Inflammatory macrophage treated with lipopolysaccharide for 1 hour (primary cell): ENCODE measurements at places on chromosomes 13 and 19.

DNA sequence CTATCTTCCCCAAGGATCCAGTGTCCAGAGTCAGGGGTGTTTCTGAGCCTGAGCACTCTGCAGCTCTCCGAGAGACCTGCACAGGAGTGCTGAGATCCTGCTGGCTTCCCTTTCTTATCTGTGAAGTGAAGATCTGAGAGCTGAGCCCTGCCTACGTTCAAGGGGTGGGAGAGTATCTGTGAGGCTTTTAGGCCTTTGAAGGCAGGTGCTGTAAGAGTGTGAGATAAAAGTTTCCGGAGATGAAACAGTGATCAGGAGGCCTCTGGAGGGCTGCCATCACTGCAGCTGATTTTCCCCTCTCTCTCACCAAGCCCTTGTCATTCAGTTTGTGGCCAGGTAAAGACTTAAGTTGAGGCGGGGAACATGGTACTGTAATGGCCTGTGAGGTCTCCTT, 83.1 kb downstream of the AKAP11 start:
- DNase-seq: no peak

DNA sequence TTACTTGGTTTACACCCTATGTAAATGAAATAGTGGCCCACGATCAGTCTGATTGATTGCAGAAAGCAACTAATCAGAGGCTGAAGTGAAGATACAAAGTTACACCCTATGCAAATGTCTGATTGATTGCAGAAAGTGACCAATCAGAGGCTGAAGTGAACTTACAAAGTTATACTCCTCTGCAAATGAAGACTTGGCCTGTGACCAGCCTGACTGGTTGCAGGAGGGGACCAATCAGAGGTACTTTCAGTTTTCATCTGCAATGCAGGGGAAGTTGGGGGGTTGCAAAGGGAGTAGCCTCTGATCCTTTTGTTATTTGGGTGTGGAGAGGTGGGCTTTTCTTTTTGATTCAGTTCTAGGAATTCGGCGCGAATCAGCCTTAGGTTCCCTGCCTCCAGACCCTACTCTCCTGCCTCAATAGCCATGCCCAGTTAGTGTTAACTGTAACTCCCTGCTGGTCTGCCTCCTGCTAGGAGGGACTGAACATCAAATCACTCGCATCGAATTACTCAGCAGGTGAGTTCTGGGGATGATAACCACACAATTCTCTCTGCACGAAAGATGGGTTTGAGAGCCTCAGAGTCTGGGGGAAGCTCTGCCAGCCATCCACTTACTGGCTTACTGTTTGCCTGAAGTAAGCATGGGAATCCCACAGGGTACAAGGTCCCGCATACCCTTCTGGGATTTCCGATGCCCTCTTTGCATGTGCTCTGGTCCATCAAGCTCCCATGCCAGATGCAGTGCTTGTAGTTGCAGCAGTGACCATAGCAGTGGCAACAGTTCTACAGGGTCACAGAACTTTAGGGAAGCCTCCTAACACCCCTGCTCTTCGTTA, 7.5 kb downstream of the ARL11 start:
- DNase-seq: peak; percentile 79

- no peak for DNase-seq
These were observed 4.9 kb upstream of the OR7A17 start for GRCh38 chr19:14890643-14891379.

DNA sequence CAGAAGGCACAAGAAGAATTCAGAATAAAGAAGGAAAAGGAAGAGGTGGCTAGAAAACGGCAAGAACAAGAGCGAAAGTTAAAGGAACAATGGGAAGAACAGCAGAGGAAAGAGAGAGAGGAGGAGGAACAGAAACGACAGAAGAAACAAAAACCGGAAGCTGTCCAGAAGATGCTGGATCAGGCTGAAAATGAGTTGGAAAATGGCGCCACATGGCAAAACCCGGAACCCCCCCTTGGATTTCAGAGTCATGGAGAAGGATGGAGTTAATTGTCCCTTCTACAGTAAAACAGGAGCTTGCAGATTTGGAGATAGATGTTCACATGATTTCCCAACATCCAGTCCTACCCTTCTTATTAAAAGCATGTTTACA, 6.7 kb downstream of the CD209 start:
- no peak for DNase-seq

DNA sequence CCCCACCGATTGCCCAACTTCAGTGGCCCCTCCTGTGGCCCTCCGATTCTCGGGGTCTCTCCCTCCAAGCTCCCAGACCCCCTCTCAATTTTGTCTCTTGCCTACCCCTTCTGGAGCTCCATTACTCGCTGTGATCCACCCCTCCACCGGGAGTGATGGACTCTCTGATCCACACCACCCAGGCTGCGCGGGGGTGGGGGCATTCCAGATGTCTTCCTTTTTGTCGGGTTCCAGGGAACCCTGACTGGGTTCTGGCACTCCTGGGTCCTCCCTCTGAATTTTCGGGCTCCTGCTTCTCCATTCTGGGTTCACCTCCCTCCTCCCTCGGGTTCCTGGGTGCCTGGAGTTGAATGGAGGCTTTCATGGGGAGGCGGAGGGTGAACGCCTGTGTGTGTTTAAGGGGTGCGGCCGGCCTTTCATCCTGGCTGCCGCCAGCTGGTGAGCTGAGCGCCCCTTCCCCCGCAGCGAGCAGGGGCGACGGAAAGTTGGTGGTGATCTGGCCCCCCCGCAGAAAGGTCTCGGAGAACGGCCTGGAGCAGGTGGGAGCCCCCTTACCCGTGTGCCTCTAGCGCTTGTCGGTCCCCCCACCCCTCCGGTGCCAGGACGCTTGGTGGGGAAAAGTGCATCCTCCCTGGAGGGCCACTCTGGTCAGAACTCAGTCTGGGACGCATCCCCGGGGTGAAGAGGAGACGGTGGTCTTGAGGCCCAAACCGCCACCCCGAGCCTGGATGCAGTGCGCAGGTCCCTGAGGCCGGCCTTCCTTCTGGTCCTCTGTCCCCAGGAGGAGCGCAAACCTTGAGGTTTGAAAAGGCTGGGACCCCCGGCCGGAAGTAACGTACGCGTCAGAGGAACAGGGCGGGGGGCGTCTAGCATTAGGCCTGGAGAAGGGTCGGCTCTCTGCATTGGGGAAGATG, 1.6 kb downstream of the MISP3 start:
- DNase-seq: peak; percentile 28

DNA sequence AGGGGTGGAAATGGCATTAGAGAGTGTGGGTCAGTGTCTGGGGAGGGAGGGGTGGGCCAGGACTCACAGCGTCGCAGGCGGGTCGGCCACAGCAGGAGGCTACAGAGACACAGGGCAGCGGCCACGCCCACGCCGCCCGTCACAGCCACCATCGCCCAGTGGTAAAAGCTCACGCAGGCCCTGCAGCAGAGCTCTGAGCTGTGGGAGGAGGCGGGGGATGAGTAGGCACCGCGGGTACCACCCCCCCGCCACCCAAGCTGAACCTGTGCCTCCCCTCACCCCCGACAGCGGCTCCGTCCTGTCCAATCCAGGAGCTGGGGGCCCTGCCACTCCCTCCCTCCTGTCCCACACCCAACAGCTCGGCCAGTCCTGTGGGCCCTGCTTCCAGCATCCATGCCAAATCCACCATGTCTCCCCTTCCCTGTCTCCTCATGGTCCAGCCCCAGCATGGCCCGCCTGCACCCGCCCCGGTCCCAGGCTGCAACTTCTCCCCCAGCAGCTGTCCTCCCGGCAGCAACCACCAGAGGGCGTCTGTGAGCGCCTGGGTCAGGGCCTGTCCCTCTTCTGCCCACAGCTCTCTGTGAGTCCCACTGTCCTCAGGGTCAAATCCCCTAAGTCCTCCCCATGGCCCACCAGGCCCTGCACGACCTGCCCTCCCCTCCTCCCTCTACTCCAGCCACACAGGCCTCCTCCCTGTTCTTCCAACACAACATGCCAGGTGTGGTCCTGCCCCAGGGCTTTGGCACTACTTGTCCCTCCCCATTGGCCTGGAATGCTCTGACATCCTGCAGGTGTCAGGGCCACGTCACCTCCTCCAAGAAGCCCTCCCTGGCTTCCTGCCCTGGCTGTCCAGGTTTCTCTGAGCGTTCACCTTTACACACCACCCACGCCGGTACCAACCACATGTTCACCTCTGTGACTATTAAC, 6.0 kb downstream of the TEKTIP1 start:
- peak; percentile 91 for DNase-seq

DNA sequence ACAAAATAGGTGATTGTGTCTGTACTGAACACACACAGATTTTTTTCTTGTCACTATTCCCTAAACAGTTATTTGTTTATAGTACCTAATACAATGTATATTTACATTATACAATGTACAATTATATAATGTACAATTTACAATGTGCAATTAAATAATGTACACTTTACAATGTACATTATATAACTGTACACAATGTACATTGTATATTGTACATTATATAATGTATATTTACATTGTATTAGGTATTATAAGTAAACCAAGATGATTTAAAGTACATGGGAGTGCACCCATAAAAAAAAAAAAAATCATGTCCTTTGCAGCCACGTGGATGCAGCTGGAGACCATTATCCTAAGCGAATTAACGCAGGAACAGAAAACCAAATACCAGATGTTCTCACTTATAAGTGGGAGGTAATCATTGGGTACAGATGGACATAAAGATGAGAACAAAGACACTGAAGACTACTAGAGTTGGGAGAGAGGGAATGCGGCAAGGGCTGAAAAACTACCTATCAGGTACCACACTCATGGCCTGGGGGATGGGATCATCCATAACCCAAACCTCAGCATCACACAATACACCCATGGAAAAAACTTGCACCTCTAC, 68.1 kb downstream of the ABCC4 start:
- DNase-seq: no peak

DNA sequence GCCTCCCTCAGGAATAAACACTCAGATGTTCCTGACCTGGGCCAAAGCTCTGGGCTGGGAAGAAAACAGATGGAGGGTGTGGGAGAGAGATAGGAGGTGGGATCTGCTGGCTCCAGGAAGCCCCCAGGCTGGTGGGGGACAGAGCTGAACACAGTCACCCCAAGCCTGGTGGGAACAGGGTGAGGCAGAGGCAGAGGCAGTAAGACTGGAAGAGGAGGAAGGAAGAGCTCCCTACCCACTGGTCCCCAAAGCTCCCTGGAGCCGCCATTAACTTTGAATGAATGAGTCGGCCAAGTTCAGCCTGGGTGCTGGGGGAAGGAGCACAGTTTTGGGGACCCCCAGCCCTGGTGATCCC, 801 bp upstream of the KCNN1 start:
- no peak for DNase-seq

GRCh38 chr13:60158321-60158801, 5.4 kb downstream of the DIAPH3 start:
- DNase-seq: no peak

DNA sequence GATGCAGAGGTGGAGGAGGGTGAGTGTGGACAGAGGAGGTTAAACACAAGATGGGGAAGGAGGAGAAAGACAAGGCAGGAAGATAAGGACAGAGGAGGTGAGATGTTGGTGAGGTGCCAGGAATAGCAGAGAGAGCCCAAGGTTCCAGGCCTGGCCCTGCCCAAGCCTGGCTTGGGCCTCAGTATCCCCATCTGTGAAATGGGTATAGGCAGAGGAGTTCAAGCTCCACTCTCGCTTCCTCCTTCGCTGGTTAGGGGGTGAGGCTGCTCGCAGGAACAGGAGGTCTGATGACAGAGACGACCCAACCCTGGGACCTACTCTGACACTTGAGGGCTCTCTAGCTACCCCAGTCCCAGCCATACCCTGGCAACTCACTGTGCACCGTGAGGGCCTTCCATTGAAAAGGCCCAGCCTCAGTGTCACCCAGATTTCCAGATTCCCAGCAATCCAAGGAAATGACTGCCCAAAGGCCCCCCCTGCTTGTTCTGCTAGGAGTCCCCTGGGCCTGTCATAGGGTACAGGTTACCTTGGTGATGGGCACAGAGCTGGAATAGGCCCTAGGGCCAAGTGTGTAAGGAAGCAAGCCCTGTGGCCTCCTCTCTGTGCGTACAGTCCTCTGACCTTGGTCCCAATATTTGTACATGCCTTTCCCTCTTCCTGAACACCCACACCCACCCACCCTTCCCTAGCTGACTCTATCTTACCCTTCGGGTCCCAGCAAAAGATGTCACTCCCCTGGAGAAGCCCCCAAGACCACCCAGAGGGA, 8.6 kb upstream of the ANGPTL8 start:
- no peak for DNase-seq

GRCh38 chr13:33119022-33119781, 103.0 kb downstream of the KL start:
- DNase-seq: no peak

DNA sequence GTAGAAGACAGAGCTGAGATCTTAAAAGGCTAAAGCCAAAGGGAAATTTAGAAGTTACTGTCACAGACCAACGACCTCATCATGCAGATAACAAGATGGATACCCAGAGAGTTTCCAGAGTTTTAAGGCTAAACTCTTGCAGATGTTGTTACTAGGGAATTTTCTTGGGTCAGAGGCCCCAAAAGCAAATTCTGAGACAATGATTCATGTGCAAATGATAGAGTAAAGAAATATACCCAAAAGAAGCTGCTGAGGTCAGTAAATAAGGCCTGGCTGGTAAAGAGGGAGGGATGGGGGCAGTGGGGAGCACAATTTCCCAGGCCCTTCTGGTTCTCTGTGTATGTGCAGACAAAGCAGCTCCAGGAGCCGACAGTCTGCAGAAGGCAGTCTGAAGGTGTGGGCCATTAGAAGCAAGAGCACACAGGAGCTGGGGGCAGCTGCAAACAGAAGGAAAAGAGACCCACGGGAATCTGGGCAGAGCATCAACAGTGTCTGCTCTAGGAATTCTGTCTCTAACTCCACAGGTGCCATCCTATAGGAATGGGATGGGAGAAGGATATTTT, 330.8 kb downstream of the TBC1D4 start:
- no peak for DNase-seq

DNA sequence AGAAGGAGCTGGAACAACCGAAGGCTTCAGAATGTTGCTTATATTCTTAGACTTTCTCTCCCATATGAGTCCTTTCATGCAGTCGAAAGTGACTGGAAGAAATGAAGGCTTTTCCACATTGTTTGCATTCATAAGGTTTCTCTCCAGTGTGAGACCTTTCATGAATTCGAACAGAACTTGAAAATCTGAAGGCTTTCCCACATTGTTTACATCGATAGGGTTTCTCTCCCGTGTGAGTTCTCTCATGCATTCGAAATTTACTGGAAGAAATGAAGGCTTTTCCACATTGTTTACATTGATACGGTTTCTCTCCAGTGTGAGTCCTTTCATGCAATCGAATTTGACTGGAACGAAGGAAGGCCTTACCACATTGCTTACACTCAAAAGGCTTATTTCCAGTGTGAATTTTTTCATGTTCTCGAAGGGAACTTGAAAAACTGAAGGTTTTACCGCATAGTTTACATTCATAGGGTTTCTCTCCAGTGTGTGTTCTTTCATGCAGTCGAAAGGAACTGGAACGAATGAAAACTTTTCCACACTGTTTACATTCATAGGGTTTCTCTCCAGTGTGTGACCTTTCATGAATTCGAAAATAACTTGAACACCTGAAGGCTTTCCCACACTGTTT, 21.5 kb downstream of the ZNF14 start:
- DNase-seq: no peak

DNA sequence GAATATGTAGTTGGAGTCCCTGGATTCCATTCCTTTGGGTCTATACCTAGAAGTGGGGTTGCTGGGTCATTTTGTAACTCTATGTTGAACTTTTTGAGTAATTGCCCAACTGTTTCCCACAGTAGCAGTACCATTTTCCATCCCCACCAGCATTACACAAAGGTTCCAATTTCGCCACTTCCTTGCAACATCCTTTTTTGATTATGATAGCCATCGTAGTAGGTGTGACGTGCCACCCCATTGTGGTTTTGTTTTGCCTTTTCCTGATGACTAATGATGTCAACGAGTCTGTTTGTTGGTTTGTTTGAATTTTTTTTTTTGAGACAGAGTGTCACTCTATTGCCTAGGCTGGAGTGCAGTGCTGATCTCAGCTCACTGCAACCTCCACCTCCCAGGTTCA, 3.3 kb upstream of the PEX11G start:
- DNase-seq: peak; percentile 95

GRCh38 chr19:11070123-11070522, 19.1 kb upstream of the LDLR start:
- DNase-seq: no peak
